Fibroblast of skin of left biceps (primary cell): ENCODE measurements at places on chromosomes 5 and 9.

DNA sequence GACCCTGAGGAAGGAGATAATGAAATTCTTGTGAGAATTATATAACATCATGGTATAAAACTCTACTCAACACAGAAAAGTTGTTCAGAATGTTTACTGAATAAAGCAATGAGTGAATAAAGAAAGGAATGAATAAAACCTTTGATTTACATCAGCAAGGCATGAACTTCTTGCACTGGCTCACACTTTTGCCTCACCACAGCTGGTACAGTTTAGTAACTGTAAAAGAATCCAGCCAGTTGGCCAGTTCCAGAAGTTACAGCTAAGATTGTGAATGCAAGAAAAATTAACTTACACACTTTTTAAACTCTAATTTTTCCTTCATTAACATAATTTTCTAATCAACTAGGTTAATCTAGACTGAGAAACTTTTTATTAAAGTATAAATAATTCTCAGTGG, 490.9 kb downstream of the NFIB start:
- DNase-seq = peak; percentile 17

DNA sequence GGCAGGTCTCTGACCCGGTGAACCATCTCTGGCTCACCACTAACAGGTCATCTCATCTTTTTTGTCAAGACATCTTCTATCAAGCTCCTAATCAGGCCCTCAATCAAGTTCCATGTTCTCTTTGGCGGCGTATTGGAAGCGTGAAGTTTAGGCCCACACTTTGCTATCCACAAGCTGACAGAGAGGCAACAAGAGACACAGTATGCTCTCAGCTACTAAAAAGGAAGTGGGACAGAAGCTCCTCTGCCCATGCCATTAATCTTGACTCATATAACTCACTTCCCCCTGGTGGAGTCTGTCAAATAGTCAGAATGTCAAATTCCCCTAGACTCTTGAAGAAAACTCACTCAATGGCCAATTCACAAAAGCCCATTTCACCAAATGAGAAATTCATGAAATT, 77.6 kb upstream of the TMC1 start:
- DNase-seq = no peak

- DNase-seq = no peak
Observed at GRCh38 chr9:89911721-89912604, 307.2 kb downstream of the GADD45G start.

DNA sequence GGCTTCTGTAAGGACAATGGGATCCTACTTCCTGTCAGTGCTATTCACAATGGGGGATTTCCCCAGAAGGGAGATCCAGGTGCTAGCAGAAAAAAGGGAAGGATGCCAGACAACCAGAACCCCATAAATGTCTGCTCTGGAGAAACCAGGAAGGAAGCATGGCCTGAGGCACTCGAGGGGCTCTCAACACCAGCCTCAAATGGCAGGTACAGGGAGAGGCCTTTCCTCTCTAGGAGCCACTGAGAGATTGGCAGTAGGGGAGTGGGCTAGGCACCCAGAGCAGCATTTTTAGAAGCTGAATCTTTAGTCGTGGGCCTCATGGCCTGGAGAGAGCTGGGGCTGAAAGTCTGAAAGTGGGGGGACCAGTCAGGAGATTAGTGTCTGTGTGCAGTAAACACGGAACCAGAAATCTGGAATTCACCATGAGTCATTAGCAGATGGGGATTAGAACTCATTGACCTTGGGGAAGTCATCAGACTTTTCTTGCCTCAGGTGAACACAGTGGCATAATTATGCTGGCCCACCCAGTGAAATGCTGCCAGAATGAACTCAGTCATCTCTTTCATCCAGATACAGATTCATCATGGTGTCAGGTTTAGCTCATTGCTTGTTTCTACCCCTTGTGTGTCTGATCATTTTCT, 28.3 kb downstream of the ARHGEF28 start:
- DNase-seq = no peak

DNA sequence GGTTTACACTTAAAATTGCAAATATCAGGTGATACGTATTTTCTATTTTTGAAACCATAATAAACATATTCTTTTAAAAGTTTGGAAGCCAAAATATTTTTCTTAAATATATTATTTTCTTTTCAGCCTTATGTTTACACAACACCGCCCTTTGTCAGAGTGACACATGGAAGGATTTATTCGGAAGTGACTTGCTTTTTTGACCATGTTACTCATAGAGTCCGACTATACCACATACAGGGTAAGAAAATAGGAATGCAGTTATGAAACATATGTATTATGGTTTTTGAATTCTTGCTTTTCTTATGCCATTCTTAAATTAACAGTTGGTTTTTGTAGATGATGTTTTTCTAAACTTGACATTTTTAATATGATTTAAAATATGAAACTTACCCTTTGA, 133.9 kb downstream of the MAN2A1 start:
- DNase-seq = no peak

DNA sequence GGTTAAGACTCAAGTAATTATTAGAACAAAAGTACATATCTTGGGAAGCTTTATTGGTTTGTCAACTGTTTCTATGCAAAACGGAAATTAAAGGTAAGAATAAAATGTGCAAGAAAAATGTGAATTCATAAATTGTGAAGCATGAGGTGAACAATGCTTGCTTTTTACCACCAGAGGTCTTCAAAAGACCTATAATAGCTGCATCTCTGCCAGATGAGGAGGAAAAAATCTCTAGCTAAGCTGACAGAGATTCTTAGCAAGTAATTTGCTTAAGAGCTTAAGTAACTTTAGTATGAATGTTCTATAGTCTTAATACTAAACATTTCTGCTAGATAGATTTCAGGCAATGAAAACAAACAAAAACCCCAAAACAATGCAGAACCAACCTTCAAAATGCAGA, 54.1 kb downstream of the MRPS30 start:
- DNase-seq = no peak

- peak; percentile 5 for DNase-seq
Observed at GRCh38 chr9:36450110-36450732, 50.2 kb upstream of the RNF38 start.
